Suprapubic skin (tissue), 4 donors: ENCODE measurements at places on chromosomes 7 and 10. TPM values are rescaled to one million over a fixed set of nuclear protein-coding genes. Genes with fewer than 3 reads are reported as not detected.

GRCh38 chr7:54757711-54758110 is 1.3 kb downstream of the SEC61G start:
- no peak for DNase-seq

- no peak for DNase-seq
Measured at GRCh38 chr10:48805848-48806247, 121.2 kb downstream of the WDFY4 start.

DNA sequence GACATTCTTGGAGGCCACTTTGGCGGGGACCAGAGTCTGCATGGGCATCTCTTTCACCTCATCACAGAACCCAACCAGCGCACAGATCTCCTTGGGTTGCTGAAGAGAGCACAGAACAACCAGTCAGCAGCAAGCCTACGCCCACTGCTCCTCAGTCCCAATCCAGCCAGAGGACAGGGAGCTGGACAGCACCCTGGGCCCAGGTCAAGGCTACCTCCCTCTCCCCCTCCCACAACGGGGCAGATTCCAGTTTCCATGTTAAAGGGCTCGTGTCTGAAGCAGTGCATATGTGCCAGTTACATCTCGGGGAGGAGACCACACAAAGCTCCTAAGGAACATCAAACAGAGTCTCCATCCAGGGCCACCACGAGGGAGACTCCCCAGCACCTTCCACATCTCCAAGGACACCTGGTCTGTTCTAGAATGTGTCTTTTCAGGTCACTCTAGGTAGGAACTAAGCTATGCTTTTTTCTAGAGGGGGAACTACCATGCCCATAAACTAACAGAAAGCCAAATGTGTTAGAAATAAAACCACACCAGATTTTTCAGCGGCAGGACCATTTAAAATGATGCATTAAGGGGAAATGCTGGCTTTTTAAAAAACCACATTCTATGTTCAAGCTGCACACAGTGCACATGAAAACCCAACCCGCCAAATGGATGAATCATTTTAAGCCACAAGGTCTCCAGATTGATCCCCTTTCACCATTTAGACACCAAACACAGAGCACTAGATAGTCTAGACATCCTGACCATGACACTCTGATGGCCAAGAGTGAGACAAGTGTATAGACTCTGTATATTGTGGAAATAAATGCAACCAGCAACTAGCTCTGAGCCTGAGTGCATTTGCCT is 28.9 kb downstream of the PSAP start:
- DNase-seq: no peak

PAX2 gene
- not detected for total RNA-seq
